Calu3 (cell line): ENCODE measurements at places on chromosomes 6 and 20. TPM values are rescaled to one million over a fixed set of nuclear protein-coding genes. Genes with fewer than 3 reads are reported as not detected.

The F13A1 gene
- total RNA-seq: not detected in 2 replicates

The PSMF1 gene
- total RNA-seq: 112 and 128 TPM in 2 replicates

- no peaks in the 10 kb centered on the region for H3K27me3 ChIP-seq
- no peaks in the 10 kb centered on the region for H3K4me1 ChIP-seq
- peaks cover 14% of the 10 kb centered on the region for H3K36me3 ChIP-seq
- H3K27ac ChIP-seq: no peak overlapping the region
- peak overlapping the region; percentile 72 for H3K4me3 ChIP-seq
- peak; percentile 45 for DNase-seq
These were observed 3.0 kb downstream of the FLRT3 start for GRCh38 chr20:14334306-14334930.

The PLTP gene
- total RNA-seq: 1.4 and 1.6 TPM in 2 replicates

DNA sequence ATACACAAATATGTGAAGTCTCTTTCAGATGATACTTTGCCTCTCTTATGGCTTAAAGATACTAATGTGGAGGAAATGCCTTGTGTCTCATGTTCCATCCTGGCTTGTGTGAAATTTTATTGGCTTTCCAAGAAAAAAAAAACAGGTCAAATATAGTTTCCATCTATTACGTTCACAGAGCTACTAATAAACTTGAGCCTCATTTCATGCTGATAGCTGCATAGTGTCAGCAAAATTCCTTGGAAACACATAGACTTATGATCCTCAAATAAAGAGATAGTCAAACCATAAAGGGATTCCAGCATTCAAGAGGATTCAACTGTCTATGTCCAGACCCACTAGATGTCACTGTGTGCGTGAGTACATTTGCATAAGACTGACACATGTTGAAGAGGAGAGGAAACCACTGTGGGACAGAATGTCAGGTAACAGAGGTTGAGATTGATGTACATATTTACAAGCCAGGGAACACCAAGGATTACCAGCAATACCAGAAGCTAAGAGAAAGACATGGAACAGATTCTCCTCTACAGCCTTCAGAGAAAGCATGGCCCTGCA, 266.6 kb downstream of the COL12A1 start:
- no peak overlapping the region for H3K27ac ChIP-seq
- H3K27me3 ChIP-seq: no peaks in the 10 kb centered on the region
- no peaks in the 10 kb centered on the region for H3K36me3 ChIP-seq
- H3K4me3 ChIP-seq: no peak overlapping the region
- no peaks in the 10 kb centered on the region for H3K4me1 ChIP-seq
- no peak for DNase-seq

DNA sequence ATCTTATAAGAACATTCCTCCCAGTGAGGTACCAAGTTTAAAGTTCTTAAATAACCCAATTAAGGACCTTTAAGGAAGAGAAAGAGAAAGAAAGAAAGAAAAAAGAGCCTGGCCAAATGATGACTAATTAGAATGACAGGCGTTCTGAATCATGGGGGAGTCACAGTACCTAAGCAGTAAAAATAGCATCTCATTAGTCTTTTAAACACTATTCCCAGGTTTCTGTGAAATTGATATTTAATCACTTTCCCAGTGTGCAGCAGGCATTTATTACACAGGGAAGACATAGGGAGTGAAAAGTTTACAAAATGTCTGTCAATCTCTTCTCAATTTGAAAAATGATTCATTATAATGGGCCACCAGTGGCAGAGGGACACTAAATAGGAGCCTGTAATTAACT, 251.4 kb upstream of the MANEA start:
- no peaks in the 10 kb centered on the region for H3K36me3 ChIP-seq
- H3K4me1 ChIP-seq: peaks cover 8% of the 10 kb centered on the region
- no peak overlapping the region for H3K27ac ChIP-seq
- DNase-seq: no peak
